ENCODE measurements at places on chromosomes 7 and 10.

DNA sequence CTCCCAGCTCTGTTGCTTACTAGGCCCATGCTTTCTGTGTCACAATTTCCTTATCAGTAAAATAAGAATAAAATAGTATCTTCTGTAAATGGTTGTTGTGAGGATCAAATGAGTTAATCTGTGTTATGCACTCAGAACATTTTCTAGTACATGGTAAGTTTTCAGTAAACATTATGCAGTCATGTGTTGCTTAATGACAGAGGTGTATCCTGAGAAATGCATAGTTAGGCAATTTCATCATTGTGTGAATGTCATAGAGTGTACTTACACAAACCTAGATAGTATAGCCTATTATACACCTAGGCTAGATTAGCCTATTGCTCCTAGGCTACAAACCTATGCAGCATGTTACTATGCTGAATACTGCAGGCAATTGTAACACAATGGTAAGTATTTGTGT lies 4.4 kb downstream of the PTTG1IP2 start:
- no peak for DNase-seq

GRCh38 chr10:17286562-17287550 lies 58.8 kb downstream of the VIM start:
- DNase-seq, result no peak

DNA sequence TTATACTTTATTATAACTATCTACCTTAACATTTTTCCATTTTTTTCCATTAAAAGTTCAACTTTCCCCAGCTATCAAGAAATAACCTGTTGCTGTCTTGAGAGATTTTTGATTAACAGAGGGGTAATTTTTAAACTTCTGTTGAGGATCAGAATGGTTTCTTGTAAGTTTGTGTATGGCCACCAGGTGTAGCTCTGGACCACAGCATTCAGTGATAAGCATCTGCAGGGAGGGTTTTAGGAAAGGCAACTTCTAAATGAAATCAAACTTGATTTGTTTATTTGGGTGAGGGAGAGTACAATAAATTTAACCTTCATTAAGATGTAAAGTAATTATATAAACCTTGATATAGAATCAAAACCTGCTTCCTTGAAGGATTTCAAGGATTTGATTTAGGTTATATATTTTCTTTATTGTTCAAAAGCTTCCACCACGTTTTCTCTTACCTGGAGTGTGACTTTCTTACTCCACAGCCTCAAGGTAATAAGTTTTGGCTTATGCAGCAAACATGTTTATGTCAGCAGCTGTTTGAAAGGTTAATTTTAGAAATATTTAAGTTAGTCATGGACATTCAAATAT lies 153.3 kb downstream of the STK31 start:
- peak; percentile 21 for DNase-seq

DNA sequence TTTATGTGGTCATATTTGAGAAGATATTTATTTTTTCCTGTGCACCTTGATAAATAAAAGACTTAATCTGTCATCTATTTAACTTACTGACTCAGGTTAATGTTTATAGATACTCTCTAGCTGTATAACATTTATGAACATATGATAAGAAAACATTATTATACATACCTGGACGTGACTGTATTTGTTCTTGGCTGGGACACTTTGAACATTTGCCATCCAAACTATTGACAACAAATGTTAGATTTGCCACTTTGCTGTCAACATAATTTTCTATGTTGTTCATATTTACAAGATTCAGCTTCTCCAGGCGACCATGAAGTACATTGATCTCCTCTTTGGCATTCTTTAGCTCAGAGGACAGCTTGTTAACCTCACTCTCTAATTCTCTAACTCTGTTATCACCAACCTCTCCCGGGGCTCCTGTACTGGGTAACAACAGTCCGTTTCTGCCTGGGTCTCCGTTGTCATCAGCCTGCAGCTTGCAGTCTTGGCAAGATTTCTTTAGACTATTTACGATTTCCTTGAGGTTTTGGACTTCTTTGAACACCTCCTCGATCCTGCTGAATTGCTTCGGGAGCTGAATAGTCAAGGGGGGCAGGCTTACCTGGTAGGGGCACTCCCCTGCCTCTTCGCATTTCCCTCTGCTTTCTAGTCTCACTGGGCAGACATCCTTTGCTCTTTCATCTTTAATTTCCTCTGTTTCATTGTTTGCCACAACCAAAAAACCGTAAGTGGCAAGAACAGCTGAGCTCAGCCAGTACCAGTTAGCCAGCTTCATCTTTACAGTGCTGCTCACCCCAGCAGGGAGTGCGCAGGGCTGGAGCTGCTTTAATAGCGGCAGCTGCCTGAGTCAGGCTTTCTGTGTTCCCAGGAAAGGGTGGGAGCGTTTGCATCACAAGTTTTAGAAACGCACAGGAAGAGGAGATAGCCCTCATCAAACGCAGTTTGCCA lies at the start of gene FGL2:
Gene FGL2, minus strand, starts transcription at position 807 of the 954 bp plus-strand sequence. Its CDS starts 26 bp downstream, at position 781.
- no peak for DNase-seq

DNA sequence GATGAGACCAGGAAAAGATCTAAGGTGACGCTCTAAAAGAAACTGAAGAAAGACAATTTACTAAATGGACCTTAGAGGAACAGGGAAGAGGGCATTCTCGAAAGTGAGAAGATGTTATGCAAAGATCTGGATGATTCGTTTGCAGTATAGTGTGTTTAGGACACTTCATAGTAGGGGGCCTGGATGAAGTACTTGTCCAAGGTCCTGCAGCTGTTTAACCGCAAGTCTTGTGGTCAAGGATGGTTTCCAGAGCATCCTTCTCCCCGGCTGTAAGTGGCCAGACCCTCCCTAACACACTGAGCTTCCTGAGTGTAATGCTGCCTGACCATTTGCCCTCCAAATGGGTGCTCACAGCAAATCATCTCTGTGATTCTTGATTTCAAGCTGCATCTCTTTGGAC lies 101.6 kb downstream of the XPNPEP1 start:
- DNase-seq, result no peak

- no peak for DNase-seq
These were observed 39.6 kb upstream of the INPP5A start for GRCh38 chr10:132497861-132498561.

- no peak for DNase-seq
These were observed 25.3 kb downstream of the HK1 start for GRCh38 chr10:69303632-69304051.

- no peak for DNase-seq
These were observed 1.4 kb upstream of the TRA2A start for GRCh38 chr7:23533238-23533604.

DNA sequence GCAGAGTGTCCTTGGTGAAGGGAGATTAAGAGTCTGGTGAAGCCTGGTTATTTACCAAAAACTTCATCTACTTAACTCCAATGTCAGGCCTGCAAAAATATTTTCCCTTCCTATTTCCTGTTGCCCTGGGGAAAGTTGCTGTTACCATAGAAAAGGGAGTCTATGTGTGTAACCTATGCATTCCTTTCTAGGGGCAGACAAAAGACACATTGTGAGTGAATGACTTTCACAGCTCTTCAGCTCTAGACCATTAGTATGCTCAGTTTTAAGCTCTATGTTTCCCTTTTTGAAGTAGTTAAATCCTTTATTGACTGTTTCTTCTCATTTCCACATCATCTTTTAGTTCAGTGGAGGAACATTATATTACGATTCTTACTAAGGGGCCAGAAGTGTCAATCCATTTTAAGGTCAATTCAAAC lies 45.6 kb upstream of the SGCE start:
- peak; percentile 69 for DNase-seq

GRCh38 chr7:111301891-111302290 lies 211.0 kb downstream of the LRRN3 start:
- no peak for DNase-seq

- no peak for DNase-seq
These were observed 26.2 kb upstream of the REEP3 start for GRCh38 chr10:63494951-63495350.

- no peak for DNase-seq
These were observed 17.9 kb downstream of the RTKN2 start for GRCh38 chr10:62250594-62251198.

GRCh38 chr7:28766359-28766758 lies 191.8 kb downstream of the TRIL start:
- no peak for DNase-seq

DNA sequence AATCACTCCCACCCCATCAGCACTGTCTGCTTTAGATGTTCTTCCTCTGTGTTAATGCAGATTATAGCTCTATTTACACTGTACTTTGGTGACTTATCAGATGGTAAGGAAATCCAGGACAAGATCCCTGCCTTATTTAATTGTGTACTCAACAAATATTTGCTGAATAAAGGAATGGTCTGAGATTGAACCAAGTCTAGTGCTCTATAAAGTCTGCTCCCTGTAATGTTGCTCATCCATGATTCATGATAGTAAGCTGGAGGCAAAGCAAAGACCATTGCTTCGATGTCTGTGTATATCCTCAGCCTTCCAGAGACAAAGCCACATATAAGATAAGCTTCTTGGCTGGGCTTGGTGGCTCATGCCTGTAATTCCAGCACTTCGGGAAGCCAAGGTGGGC lies 33.5 kb downstream of the PLCE1 start:
- DNase-seq, result no peak

DNA sequence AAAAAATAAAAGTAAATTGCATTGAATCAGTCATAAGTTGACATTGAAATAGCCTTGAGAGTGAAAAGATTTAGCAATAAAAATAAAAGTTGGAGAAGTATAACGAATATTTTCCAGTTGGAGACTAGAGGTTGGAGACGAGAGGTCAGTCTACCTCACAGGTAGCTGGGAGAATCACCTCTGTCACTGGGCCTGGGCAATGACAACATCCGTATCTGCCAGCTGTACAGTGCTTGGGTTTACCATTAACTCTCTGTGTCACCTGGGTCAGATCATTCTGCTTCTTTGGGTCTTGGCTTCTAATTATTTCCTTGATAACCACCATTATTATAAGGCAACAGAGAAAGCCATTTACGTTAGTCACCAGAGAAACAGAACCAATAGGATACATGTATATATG lies 62.0 kb upstream of the STEAP4 start:
- no peak for DNase-seq

- no peak for DNase-seq
These were observed 325.7 kb upstream of the MKI67 start for GRCh38 chr10:128451879-128452278.

DNA sequence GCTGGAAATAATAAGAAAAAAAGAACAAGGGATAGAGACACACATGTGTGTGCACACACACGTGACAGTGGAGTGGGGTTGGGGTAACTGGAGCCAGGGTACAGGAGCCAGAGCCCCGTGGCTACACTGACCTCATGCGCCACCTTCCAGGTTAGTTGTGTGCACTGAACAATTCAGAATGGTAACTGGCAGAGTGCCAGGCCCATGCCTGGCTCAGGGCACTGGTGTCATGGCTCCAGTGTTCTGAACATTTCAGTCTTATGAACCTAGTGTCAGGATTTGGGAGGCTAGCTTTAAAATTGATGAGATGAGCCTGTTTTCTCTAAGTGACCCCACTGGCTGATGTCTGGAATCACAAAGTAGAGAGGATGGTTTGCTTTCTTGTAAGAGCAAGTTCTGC lies 269.6 kb downstream of the SORCS3 start:
- no peak for DNase-seq

GRCh38 chr10:2214805-2215204 lies 477.5 kb upstream of the ADARB2 start:
- DNase-seq, result no peak

GRCh38 chr10:52423369-52423768 lies 109.3 kb downstream of the DKK1 start:
- no peak for DNase-seq

GRCh38 chr10:48900371-48900801 lies 39.3 kb downstream of the LRRC18 start:
- DNase-seq, result no peak

GRCh38 chr10:16674147-16674703 lies 143.0 kb downstream of the RSU1 start:
- DNase-seq, result no peak

GRCh38 chr7:102252366-102252982 lies 34.2 kb upstream of the SH2B2 start:
- no peak for DNase-seq

DNA sequence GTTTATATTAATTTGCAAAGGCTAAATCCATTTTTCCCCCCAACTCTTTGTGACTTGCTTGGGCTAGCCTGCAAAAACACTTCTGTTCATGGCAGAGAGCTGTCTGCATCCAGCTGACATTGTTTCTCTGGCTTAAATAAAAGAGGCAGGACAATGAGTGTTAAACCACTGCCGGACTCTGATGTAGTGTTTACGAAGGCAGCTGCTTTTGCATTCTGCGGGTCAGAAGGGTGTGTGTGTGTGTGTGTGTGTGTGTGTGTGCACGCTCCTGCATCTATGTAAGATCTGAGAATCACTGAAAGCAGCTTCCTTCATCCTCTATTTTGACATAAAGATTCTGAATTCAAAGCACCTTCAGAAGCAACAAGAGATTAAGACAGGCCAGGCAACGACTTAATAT lies 28.3 kb downstream of the NRP1 start:
- DNase-seq, result no peak

DNA sequence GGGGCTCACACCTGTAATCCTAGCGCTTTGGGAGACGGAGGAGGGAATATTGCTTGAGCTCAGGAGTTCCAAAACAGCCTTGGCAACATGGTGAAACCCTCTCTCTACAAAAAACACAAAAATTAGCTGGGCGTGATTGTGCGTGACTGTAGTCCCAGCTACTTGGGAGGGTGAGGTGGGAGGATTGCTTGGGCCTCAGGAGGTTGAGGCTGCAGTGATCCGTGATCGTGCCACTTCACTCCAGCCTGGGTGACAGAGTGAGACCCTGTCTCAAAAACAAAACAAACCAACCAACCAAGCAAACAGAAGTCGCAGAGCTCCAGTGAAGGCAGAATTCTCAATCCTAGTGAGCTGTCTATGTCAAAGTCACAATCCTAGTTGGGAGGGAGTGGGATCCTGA lies 14.3 kb upstream of the STN1 start:
- no peak for DNase-seq

GRCh38 chr7:151346470-151346769 lies 4.8 kb downstream of the NUB1 start:
- no peak for DNase-seq

- DNase-seq, result no peak
These were observed 8.2 kb upstream of the BLVRA start for GRCh38 chr7:43750016-43750887.

- no peak for DNase-seq
These were observed 509.9 kb downstream of the LRMDA start for GRCh38 chr10:75941223-75941801.

- DNase-seq, result no peak
These were observed 474.6 kb downstream of the GRM8 start for GRCh38 chr7:126778101-126778500.

DNA sequence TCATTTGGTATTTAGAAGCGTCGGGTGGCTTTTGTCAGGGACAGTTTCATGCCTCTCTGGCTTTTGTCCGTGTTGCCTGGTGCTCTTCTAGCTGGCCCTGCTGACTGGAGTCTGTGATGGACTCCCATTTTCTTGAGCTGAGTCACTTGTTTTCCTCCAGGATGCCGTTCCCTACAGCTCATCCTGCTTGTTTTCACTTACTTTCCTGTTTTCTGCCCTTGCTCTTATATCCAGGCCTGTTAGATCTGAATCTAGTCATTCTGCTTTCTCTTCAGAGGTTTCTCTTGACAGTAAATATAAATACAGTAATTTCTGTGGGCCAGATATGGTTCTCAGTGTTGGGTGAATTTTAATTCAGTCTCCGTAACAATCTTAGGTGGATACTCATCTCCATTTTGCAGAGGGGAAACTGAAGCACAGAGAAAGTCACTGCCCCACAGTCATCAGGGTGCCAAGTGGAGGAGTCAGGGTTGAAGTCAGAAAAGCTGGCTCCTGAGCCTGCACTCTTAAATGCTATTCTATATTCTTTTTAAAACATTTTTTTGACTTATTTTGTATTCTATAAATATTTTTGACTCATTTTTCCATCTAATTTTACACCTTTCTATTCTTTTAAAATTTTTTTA lies 85.4 kb downstream of the CCNY start:
- DNase-seq, result no peak
